ENCODE measurements at places on chromosomes 2 and 18.

- no peak for DNase-seq
Observed at GRCh38 chr2:23235292-23235691, 149.7 kb upstream of the KLHL29 start.

DNA sequence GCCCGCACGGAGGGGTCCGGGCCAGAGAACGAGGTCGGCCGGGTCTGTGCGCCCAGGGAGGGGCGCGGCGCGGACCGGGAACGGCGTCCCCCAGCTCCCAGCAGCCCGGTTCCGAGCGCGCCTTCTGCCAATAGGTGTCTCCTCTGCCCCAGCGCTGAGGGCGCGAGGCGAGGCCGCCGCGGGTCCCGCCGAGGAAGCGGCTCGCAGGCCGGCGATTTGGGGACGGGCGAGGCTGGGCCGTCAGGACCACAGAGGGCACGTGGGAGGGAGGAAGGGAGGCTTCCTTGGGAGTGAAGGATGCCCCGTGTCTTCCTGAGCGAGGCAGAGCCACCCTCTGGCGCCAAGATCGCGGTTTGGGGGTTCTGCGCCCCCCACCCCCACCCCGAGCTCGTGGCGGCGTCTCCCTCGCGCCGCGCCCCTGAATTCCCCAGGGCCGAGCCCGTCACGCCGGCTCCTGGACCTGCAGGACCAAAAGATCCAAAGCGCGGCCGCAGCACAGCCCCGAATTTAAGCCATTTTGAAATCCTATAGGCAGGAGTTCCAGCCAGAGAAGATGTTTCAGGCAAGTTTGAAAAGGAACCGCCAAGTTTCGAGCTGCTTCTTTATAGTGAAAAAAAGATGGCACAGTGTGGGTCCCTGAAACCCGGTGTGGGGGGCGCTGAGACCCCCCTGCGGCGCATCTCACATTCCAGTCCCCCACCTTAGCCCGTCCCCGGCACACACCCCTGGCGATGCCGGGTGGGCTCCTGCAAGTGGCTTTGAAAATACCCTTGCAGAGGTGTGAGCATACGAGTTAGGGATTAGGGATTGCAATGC is 909 bp downstream of the NFATC1 start:
- DNase-seq = no peak

GRCh38 chr18:58299135-58299473 is 255.1 kb downstream of the NEDD4L start:
- DNase-seq = no peak

GRCh38 chr2:199929262-199929661 is 18.2 kb downstream of the C2orf69 start:
- no peak for DNase-seq

- DNase-seq = no peak
Observed at GRCh38 chr18:45666520-45666919, 51.2 kb downstream of the SLC14A2 start.

DNA sequence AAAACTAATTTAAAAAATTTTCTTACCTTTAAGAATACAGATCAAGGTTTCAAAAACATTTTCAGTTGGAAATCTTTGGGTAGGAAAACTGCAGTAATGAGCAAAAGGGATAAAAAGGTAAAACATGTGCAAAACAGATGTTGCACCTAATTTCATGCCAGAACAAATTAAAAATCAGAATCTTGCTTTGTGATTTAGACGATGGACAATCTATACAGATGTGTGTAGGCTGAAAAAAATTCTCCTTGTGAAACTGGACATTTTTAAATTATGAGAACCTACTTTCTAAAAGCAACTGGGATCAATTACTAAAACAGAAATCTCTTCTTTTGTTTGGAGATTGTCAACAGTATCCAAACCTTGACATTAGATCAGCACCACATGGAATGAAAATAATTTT is 183.2 kb upstream of the ITGA4 start:
- no peak for DNase-seq

- DNase-seq = peak; percentile 33
Observed at GRCh38 chr18:10400534-10401307, 53.7 kb upstream of the APCDD1 start.

DNA sequence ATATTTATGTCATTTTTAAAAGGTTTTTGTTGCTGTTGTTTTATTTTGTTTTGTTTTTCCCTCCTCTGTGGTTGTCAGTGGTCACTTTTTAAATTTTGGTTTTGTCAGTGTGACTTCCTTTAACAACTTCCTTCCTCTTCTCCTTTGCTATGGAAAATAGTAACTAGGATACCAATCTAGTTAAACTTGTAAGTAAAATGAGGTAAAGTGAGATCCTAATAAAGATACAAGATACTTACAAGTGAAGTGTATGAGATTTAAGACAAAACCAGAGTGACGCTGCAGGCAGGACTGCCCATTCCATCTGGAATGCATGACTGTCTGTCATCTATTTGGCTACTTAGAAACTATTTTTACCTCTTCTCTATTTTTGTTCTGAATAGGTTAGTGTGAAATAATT is 30.6 kb upstream of the CREB1 start:
- DNase-seq = peak; percentile 60

DNA sequence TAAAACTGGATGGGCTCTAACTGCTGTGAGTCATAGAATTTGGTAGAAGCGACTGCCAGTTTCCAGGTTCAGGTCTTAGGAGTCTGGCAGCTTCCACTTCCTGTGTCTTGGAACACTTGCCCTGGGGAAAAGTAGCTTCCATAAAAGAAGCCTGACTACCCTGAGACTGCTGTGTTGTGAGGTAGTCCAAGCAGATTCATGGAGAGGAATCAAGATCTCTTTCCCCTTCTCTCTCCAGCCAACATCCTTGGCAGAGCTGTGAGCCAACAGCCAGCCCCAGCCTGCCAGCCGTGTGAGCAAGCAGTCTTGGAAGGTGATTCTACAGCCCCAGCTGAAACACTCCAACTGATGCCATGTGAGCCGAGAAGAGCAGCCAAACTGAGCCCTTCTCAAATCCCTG is 33.7 kb downstream of the SLC20A1 start:
- no peak for DNase-seq

DNA sequence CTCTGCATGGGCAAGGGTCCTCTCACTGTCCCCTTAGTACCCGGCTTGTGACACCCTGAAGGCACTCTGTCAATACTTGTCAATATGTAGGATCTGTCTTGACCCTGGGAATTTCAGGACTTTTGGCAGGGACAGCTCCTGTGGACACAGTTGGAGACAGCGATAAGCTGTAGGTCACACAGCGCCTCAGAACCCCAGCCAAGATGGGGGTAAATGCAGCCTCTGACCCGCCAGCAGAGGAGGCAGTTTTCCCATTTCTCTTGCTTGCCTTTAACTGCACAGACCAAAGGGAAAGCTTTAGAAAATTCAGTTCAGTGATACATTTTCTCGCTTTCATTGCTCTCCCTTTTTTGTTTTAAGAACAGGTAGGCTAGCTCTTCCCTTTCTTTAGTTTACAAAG is 54.8 kb upstream of the KLHL29 start:
- DNase-seq = no peak

DNA sequence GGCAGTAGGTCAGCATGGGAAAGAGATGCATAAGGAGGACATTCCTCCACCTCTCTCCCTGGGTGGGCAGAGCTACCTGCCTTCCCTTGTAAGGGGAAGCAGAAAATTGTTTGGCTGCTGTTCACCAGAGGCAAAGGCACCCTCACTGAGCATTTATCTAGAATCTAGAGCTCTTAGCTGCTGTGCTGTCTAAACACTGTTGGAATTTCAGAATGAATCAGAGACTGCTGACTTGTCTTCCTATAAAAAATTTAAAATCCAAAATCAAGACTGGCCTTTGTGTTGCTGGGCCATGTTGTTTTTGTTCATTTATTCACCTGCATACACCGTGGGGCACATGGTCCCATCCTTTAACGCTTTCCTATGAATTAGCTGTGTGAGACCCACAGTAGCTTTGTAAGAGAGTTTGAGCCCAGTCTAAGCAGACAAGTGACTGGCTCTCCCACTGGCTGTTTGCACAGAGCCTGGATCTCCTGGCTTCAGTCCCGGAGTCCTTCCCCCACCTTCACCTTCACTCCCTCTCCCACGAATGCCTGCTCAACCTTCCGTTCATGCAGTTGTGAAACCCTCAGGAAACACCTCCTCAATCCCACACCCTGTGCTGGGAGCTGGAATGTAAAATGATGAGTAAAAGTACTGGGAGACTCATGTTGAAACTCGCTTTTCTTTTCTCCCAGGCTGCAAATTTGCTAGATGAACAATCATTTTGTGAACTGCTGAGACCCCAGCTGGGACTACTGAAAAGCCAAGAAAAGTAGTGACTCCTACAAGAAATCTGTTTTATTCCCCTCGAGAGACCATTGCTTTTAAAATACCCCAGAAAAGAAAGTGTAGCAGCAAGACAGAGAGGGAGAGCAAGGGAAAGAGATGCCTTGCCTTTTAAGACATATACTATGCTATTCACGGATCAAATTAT is 76.2 kb downstream of the FAM168B start:
- DNase-seq = no peak

GRCh38 chr2:231176066-231176465 is 22.4 kb upstream of the ARMC9 start:
- DNase-seq = no peak

DNA sequence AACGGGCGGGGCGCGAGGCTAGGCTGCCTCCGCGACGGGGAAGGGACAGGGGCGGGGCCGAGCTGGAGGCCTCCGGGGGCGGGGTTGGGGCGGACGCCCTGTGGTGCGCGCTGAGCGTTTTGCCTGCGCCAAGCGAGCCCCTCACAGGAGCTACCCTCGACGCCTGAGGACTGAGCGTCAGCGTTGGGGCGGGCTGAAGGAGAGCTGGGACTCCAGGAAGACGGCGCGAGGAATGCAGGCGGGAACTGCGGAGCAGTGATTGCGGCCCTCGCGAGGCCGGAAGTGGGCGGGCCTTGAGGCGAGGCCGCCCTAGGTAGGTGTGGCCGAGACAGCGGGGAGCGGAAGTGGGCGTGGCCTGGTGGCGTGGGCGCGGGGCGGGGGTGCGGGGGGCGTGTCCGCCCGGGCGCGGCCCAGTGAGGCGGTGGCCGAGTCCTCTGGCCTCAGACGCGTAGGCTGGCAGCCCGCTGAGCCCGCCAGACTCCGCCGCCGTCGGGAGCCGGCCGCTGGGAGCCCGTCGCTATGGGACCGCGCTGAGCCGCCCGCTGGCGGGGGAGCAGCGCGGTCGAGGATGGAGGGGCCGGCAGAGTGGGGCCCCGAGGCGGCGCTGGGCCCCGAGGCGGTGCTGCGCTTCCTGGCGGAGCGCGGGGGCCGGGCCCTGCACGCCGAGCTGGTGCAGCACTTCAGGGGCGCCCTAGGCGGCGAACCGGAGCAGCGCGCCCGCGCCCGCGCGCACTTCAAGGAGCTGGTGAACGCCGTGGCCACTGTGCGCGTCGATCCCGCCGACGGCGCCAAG is at the start of the genes SEPTIN10 and SOWAHC:
TSS of gene SEPTIN10 (minus strand) at position 45 of the 793 bp plus-strand sequence. CDS start 139 bp downstream, outside the sequence.
TSS of gene SOWAHC (plus strand) at position 443 of the 793 bp plus-strand sequence. CDS start at position 569, 126 bp downstream.
- no peak for DNase-seq

DNA sequence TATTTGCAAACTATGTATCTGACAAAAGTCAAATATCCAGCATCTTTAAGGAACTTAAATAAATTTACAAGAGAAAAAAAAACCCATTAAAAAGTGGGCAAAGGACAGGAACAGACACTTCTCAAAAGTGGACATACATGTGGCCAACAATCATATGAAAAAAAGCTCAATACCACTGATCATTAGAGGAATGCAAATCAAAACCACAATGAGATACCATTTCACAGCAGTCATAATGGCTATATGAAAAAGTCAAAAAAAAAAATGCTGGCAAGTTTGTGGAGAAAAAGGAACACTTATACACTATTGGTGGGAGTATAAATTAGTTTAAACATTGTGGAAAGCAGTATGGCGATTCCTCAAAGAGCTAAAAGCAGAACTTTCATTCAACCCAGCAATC is 130.3 kb upstream of the LHCGR start:
- DNase-seq = no peak

DNA sequence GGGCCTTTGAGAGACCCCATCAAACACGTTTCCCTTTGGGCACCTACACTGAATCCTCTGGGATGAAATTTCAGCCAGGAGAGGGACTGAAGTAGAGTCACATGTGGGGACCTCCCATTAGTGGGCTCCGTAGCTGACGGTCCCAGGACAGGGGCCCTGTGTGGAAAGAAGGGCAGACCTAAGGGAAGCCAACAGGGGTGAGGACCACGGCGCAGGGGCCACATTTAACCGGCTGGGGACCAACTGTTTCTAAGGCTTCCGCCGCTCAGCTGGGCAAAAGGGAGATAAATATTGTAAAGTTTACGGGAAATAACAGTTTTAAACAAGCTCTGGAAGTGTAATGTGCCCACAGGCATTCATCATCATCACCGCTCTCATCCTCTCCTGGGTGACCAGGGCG is 42.7 kb downstream of the RRM2 start:
- DNase-seq = no peak

GRCh38 chr18:22694954-22695353 is 238.2 kb upstream of the RBBP8 start:
- no peak for DNase-seq

DNA sequence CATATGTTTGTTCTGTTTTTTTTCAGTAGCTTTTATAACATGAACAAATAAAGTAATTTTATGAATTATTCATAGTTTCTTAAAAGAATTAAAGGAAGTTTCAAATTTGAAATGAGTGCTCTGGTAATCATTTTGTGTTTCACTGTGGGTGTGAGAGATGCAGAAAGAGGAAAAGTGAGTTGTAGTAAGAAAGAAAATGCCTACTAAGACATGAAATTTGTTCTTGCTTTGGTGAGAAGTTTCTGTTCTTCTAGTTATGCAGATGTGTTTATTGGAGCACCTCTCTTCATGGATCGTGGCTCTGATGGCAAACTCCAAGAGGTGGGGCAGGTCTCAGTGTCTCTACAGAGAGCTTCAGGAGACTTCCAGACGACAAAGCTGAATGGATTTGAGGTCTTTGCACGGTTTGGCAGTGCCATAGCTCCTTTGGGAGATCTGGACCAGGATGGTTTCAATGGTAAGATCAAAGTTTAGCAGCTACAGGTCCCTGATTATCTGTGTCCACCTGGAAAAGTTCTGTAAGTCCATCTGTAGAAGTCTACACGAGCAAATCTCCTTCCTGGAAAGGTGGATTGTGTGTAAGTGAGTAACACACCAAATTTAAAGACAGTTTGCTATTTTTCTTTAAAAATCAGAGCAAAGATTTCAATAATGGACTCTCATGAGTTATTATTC is 51.4 kb downstream of the ITGAV start:
- no peak for DNase-seq

- no peak for DNase-seq
Observed at GRCh38 chr2:17981936-17982335, 103.5 kb downstream of the KCNS3 start.

- DNase-seq = no peak
Observed at GRCh38 chr2:198901894-198902293, 555.8 kb downstream of the SATB2 start.
